ENCODE measurements at places on chromosomes 16 and 17.

DNA sequence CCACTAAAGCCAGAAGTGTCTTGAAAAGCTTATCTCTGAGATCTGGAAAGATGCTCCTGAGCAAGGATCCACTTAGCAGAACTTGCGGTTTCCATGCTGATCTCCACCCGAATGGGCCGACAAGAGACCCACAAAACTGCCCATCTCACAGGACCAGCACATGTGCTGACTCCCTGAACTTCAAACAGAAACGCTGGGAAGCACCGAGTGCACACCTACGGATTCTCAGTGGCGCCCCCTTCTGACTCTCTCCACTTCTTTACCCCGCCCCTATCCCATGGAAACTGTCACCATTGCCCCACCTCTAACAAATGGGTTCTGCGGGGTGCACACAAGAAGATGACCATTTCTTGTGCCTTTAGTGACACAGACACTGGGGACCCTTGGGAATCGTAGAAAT, 21.4 kb downstream of the CDRT4 start:
- DNase-seq, result no peak

GRCh38 chr16:24925163-24925562, 79.4 kb downstream of the SLC5A11 start:
- no peak for DNase-seq

- peak; percentile 24 for DNase-seq
These were observed 1.8 kb downstream of the ZNRF1 start for GRCh38 chr16:75000481-75001081.

- DNase-seq, result no peak
These were observed 34.1 kb downstream of the HIC1 start for GRCh38 chr17:2089021-2089422.

- no peak for DNase-seq
These were observed 301.7 kb upstream of the N4BP1 start for GRCh38 chr16:48911700-48912099.

GRCh38 chr17:7224110-7224509, 4.4 kb downstream of the ACADVL start:
- no peak for DNase-seq

DNA sequence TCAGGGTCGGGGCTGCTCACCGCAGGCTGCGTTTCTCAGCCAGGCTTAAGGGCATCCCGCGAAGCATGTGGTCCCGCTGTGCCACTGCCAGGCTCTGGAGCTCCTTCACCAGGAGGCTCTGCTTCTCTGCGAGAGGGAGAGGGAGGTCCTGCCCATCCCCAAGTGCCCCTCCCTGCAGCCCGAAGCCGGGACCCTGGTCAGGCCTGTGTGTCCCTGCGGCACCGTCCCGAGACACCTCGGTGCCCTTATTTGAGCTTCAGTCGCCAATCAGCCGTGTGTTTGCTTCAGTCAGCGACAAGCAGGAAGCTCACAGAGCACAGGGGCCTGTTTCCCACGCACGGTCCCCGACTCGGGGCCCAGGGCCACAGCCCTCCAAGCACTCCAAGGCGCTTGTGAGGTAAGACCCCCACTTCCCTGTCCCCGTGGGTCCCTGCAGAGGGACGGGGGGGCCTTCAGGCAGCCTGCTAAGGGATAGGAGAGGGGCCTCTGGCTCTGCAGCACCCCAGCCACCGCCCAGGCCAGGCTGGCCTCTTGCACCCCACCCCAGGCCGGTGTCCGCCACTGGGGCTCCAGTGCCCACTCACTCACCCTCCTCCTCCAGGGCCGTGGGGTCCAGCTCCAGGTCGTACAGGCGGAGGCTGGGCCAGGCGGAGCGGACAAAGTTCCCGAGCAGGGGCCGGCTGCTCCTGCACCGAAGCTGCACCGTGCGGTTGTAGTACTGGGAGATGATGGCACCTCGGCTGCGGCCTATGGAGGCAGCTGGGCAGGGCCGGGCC, 3.2 kb downstream of the TMC6 start:
- no peak for DNase-seq

- DNase-seq, result peak; percentile 61
These were observed 66.7 kb downstream of the TANGO6 start for GRCh38 chr16:68910051-68910450.

DNA sequence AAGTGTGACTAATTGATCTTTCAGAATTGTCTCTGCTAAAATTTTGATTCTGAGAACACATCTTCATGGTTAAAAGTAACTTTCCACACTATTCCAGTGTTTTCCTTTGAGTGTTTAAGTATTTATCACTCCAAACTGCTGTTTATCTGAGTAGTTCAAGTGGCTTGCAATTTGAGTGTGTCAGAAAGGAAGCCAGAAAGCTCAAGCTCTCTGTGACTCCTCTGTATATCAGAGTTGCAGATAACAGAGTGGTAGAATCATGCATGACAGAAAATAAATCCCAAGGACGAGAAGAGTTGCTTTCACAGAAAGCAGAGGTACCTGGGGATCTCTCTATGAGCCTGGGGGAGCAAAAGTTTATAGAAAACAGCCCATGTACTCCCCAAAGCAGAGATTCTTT, 130.0 kb downstream of the CYB561 start:
- no peak for DNase-seq

GRCh38 chr16:1789643-1790045, 3.9 kb downstream of the IGFALS start:
- DNase-seq, result no peak

GRCh38 chr17:50192618-50193291, 8.7 kb downstream of the COL1A1 start:
- DNase-seq, result no peak

DNA sequence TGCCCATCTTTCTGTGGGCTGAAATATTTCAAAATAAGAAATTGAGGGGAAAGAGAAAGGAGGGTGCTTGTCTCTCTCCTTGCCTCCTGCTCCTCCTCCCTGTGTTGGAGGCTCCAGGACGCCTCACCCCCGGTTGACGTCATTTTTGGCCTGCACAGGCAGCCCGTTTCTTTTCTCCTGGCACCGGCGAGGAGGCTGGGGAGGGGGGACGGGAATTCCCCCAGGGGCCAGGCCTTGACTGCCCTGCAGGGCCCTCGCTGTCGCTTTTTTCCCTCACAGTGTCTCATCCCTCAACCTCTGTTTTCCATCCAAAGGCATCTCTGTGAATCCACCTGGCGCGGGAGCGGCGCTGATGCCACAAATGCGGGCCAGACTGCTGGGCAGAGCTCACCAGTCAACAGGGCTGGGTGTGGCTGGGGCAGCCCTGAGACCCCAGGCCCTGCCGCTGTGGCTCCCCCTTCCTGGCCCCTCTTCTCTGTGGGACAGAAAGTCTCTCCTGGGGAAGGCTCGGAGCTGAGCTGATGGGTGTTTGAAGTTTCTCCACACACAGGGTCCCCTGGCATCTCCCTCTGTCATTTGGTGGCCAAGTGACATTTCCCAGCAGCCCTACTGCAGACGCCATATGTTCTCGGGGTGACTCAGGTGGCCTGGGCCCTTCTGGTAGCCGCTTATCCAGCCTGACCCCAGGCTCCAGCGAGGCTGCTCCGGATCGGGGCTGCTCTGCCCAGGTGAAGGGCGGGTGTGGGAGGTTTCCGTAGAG, 16.0 kb downstream of the CENPX start:
- no peak for DNase-seq

DNA sequence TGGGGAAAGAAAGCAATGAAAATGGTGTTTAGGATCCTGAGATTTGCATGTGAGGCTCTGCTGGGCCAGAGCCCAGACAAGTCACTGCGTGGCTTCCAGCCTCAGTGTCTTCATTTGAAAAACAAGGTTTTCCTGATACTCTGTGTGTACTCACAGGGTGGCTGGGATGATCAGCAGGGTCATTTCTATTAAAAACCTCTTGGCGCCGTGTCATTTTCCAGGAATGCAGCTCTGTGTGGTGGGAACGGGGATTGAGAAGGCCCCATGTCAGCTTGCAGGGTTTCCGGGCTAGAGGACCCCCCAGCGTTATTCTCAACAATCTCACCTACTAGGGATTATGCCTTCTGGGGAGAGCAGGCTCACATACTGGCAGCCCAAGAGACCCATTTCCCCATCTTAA, 73.5 kb downstream of the FOXL1 start:
- no peak for DNase-seq

GRCh38 chr17:17253406-17253805, 16.4 kb upstream of the FLCN start:
- no peak for DNase-seq

DNA sequence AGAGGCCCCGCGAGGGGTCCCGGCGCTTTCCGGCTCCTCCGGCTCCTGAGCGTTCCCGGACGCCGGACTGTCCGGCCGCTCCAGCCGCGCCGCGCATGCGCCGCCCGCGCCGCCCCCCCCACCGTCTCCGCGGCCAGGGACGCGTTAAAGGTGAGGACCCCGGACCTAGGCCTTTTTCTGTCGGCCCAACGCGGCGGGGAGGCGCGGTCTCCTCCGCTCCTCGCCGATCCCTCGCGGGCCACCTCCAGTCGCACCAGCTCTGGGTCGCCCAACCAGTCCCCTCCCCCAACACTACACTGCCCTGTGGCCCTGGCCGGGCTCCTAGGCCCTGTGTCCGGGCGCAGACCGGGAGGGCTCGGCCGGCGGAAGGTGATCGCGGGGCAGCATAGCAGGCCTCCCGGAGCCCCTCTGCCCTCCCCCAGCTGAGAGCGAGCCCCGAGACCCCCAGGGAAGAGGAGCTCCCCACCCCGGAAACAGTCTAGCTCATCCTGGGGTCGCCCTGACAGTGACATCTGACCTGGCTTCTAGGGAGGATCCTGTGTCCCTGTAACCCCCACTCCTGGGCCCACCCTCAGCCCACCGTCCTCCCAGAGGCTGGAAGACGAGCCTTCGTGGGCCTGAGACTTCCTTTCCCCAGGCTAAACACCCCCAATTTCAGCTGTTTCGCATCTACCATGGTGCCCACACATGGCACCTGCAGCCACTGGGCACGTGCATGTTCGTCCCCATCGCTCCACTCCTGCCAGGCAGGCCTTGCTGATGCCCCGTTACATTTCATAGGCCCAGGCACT, 14.7 kb upstream of the BCAR1 start:
- peak; percentile 38 for DNase-seq

DNA sequence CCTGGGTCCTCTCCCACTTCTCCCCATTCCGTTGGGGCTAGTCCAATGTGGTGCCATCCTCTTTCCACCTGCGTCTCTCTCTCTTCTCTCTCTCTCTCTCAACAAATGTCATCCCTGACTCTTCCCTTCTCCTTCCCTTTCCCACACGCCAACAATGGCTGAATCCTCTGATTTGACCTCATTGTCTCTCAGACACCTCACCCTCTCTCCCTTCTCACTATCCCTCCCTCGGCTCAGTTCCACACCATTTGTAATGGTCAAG, 628 bp upstream of the ZNF18 start:
- no peak for DNase-seq

DNA sequence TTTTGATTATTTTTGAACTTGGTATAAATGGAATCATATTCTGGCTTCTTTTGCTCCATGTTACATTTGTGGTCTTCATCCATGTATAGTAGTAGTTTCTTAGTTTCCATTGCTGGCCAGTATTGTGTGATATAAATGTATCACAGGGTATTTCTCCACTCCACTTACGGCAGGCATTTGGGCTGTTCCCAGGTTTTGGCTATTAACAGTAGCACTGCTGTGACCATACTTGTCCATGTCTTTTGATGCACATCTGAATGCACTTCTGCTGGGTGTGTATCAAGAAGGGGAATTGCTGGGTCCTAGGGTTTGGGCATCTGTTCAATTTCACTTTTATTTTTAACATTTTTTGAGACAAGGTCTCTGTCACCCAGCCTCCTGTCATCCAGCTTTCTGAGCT, 13.9 kb downstream of the NTN1 start:
- no peak for DNase-seq

- DNase-seq, result peak; percentile 41
These were observed 13.0 kb downstream of the CDH13 start for GRCh38 chr16:82639666-82640336.

DNA sequence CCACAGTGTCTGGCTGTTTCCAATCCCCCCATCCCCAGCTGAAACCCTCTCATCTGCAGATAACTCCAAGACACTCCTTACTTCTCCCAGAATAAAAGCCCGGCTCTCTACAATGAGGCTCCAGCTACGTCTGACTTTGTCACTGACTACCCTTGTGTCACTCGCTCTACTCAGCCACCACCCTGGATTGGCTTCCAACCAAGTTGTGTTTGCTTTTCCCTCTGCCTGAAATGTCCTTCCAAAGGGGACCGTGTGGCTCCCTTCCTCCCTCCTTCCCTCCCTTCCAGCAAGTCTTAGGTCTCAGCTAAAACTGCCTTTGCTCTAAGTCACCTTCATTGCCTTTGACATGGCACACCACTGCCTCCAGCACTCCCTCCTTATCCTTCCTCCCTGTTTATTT, 42.8 kb downstream of the CDH1 start:
- no peak for DNase-seq

DNA sequence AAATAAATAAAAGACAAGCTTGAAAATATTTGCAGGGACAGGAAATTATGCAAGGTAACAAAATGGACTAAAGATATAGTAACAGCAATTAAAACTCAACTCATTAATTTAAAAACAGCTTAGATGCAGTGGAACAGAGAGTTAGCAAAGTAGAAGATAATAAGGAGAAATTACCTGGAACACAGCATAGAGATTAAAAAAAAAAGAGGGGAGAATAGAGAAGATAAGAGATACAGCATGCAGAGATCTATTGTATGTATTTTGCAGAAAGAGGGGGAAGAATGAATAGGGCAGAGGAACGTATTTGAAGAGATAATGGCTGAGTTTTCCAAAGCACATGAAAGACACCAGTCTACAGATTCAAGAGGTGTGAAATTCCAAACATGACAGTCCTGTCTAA, 8.4 kb upstream of the PIPOX start:
- no peak for DNase-seq

DNA sequence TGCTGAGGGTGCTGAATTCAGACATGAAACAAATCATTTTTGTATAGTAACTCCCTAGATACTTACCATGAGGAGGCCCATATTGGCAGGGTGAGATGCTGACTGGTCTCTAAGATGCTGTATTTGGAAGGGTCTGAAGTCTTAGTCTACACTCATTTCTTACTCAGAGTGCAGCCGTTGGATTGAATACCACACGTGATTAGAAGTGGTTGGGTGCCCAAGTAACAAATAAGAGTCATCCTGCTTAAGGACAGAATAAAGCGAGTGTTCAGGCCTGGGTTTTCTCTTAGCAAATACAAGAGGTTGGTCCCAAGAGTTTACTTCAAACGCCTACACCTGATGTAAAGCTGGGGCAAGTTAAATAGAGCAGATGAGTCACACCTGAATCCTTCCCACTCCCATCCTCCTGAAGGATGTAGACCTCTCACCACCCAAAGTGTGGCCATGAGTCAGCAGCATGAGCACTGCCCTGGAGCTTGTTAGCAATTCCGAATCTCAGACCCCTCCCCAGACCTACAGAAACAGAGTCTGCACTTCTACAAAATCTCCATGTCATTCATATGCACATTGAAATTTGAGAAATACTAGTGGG, 284.6 kb upstream of the CDH5 start:
- DNase-seq, result no peak

- no peak for DNase-seq
These were observed 31.9 kb upstream of the HOXB13 start for GRCh38 chr17:48760411-48760810.
